Stimulated activated CD8-positive, alpha-beta memory T cell treated with anti-CD3 and anti-CD28 coated beads, Interleukin-4, amount 100 ng/mL, for 48 hours (primary cell): ENCODE measurements at places on chromosomes 4 and X.

DNA sequence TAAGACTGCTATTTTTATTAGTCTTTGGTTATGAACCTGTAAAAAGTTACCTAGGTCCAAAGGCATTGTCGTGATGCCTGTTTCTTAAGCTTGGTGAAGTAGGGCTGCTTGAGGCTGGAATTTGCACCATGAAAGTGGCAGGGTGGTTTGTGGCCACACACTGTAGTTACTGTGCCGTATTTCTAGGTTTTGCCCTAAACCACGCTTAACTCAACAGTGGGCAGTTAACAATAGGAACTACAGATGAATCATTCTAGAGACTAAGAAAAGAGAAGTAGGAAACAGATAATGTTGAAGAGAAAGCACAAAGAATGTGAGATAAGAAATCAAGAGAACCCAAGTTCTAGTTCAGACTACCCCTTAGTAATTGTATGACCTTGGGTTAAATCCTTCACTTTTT, 11.5 kb downstream of the ETNPPL start:
- DNase-seq = no peak

DNA sequence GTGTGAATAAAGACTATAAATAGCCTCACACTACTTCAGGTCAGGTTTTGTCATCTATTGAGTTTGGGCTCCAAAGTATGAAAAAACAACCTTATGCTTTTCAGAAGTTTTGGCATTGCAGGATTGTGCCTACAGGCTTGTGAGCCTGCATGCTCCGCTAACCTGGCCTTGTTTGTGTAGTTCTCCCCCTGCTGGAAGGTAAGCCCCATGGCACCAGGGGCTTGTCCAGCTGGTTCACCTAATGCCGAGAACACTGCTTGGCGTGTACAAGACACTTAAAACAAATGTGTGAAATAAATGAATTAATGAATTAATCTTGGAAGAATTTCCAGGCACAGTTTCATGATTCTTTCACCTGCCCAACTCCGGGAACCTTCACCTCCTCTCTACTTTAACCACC, 1.8 kb upstream of the HSD17B10 start:
- peak; percentile 67 for DNase-seq

GRCh38 chr4:147639388-147639787, 22.2 kb downstream of the TMEM184C start:
- DNase-seq = no peak

DNA sequence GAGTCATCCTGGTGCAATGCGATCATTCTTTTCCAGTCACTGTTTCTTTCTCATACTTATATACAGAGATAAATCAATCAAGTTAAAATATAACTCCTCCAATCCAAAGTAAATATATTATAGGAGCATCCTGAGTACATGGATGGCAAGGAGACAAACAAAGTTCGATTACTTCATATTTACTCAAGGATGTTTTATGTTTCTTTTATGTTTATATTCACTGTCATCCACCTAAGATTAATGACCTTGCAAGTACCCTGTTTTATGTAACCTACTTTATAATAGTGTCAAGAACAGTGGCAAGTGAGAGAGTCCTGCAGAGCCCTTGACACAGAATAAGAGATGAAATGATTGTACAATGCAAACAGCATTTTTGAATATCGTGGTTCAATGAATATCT, at the start of gene UGT2B11:
TSS of gene UGT2B11 (minus strand) at position 33 of the 400 bp plus-strand sequence. CDS start at position 7, 26 bp downstream.
- no peak for DNase-seq

DNA sequence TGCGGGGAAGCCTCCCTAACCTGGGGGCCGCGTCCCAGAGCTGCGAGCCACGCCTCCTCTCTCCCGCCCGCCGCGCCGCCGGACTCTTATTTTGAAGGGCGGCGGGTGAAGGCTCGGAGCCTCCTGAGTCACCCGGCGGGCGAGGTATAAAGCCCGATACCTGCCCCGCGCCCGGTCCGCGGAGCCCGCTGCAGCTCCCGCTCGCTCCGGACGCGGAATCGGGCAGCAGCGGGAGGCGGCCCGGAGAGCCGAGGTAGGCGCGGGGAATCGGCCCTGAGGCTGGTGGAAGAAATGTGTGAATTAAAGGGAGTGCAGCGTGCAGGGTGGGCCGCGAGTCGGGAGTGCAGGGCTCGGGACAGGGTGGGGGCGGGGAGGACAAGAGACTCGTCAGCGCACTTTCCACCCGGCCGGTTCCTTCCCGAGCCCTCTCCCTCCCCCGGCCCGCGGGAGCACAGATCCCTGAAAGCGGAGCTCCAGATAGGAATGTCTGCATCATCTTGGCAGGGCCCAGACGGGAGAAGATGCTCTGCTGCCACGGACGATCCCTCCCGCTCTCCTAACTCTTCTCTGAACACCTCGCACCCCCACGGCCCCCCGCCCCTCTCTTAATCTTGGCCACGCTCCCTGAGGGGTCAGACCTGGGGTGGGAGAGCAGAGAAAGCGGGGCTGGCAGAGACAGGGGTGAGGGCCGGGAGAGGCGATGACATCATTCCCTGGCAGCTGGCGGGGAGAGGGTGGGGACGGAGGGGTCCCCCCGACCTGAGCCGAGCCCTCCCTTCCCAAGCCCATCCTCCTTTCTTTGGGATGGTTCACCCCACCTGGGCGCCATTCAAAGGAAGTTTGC, 177.9 kb downstream of the CBR4 start:
- peak; percentile 78 for DNase-seq

GRCh38 chr4:23680671-23681518, 209.0 kb downstream of the PPARGC1A start:
- no peak for DNase-seq

- DNase-seq = no peak
Measured at GRCh38 chrX:12245650-12246645, 107.7 kb downstream of the FRMPD4 start.

DNA sequence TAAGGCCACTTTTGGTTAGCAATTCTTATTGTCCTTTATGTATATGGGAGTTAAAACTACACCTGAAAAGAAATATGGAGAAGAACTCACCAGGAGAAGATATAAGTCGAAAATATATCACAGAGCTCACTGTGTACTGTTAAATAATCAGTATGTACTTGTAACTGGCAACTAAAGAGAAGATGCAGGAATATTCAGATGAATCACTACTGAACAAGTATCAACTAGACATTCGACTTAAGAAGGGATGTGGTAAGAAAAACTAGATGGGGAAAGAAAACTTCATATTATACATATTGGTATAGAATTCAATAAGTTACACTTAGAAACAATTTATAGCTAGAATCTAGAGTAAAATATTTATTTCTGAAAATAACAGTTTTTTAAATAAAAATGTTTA, 230.0 kb downstream of the CAMK2D start:
- DNase-seq = no peak

GRCh38 chrX:1453951-1454785, 1.5 kb upstream of the ASMTL start:
- DNase-seq = peak; percentile 98
